ENCODE measurements at places on chromosomes 2 and 18. TPM values are rescaled to one million over a fixed set of nuclear protein-coding genes. Genes with fewer than 3 reads are reported as not detected.
A peak's percentile ranks its signal among the peaks of the same experiment; 100 is the strongest.

The ANKRD62 gene
- not detected for polyA plus RNA-seq

The GAREM2 gene
- polyA plus RNA-seq: 0.14 TPM

The FIGN gene
- not detected for polyA plus RNA-seq

The MPP4 gene
- not detected for polyA plus RNA-seq

- no peak for DNase-seq
These were observed 890.7 kb upstream of the POU3F3 start for GRCh38 chr2:103963146-103963725.

DNA sequence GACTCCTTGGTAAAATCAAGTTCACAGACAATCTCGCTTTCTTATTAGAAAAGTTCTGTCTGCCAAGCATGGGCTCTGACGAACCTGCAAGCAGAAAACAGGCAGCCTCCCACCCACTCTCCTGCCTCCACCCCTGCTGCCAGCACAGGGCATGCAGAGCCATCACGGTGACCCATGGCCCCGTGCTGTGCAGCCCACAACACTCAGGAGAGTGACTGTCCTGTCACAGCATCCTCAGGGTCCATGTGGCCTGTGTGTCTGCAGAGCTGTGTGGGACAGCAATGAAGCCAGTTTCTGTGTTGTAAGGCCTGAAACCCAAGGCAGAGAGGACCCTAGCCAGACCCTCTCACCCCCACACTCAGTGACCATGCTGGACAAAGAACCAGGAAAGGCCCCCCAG is 46.2 kb downstream of the TFCP2L1 start:
- no peak for DNase-seq

GRCh38 chr2:80815259-80815658 is 510.7 kb upstream of the LRRTM1 start:
- DNase-seq: no peak

- DNase-seq: no peak
These were observed 55.9 kb upstream of the HAAO start for GRCh38 chr2:42848265-42848664.

DNA sequence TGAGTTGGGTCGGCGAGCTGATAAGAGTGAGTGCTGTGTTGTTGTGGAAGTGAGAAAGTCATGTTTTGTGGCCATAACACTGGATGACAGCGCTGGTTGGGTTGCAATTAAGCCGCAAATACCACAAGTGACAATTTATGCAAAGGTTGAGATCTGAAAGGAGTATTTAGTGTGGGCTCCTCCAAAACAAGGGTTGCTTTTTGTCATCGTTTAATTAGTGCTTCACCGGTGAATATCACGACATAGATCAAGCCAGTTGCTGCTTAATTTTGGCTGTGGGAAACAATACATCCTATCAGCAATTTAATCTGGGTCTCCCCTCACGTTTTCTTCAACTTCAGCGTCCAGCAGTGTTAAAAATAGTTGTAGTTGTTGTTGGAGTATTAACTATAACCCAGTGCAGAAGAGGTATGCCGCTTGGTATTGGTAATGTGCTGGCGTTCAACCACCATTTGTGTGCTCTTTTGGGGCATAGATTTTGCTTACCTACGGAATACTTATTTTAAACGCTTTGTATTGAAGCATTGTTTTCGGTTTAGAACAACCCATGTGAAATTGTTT is 662 bp downstream of the ACVR2A start:
- DNase-seq: peak; percentile 67

DNA sequence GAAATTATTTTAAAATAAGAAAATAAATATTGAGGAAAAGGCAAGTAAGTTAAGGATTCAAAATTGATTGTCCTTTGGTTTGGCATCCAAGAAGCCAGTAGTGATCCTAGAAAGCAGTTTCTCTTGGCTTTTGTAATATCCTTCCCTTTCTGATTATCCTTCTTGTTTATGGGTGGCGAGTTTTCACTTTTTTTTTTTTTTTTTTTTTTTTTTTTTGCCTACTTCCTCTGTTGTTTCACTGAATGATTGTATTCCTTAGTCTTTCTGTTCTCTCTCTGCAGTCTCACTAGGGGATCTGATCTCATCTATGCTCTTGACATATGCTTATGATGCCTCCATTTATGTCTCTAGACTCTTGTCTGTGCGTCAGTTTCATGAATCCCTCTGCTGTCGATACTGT is 4.2 kb downstream of the NAPG start:
- no peak for DNase-seq

DNA sequence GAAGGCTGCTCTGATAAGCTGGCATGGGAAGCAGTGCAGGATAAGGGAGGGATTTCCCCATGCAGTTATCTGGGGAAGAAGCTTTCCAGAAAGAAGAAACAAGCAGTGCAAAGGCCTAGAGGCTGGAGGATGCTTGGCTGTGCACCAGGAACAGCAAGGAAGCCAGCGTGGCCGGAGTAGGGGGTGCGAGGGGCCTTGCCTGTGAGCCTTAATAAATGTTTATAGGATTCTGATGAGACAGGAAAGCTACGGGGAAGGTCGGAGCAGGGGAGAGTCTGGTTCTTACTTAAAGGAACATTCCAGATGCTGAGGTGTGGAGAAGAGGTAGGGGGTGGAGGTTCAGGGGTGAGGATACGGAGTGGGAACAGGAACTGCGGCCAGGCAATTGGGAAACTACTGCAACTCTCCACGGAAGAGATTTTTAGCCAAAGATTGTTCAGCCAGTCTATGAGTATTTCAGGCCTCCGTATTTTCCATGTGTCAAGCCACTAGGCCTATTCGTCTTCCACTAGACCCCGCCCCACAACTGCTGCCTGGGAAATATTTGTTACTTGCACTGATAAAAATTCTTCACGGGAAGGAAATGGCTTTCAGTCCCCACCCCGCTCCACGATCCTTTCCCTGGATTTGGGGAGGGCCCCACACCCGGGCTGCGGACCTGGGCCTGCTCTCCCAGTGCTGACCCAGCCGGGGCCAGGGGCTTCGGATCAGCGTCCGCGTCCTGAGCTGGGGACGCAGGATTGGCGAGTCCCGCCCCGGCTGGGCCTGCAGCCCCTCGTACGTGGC is 516 bp downstream of the EIF2AK2 start:
- DNase-seq: no peak

Data from CD4-positive, alpha-beta memory T cell (primary cell).